ENCODE measurements at places on chromosomes 13 and 19.

- no peak for DNase-seq
These were observed 2689.2 kb downstream of the PCDH9 start for GRCh38 chr13:64540976-64541375.

- no peak for DNase-seq
These were observed 19.7 kb upstream of the GTF3A start for GRCh38 chr13:27404680-27405079.

- no peak for DNase-seq
These were observed 178.0 kb downstream of the IER2 start for GRCh38 chr19:13328241-13328640.

- DNase-seq = peak; percentile 18
These were observed 18.8 kb upstream of the EDDM13 start for GRCh38 chr19:56253737-56254136.

- DNase-seq = no peak
These were observed 58.9 kb downstream of the ESD start for GRCh38 chr13:46738055-46738454.

DNA sequence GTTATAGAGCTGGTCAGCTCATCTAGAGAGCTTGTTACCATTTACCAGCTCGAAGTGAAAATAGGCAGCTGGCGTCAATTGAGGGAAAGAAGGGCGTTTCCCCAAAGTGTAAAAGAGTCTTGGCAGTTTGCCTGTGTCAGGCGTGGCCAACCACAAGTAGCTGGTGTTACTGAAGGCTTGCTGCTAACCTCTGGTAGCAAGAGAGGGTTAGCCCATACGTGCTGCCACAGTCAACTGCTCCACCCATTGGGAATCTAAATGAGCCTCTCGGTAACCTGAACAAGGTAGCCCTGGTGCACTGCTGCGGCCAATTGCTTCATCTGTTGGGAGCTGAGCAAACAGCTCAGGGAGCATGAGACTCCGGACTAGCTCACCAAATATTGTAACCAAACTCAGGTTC is 314.9 kb upstream of the SLITRK5 start:
- no peak for DNase-seq

DNA sequence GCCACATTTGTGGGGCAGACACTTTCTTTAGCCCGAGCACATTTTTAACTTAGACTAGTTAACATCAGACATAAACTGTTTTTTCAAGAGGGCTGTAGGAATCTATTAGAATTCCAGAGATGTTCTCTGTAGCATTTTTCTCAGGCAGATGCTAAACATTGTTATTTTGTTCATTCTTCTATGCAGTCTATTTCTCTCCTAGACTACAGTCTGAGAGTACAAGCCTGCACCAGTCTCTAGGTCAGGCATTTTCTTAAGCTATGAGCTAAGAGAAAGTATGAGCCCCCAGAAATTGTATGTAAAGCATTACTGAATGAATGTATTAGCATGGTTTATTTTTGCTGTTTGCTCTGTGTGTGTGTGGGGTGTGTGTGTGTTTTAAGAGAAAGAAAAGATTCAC is 923 bp upstream of the C13orf42 start:
- DNase-seq = no peak

GRCh38 chr13:102275969-102276368 is 125.9 kb downstream of the FGF14 start:
- DNase-seq = no peak

DNA sequence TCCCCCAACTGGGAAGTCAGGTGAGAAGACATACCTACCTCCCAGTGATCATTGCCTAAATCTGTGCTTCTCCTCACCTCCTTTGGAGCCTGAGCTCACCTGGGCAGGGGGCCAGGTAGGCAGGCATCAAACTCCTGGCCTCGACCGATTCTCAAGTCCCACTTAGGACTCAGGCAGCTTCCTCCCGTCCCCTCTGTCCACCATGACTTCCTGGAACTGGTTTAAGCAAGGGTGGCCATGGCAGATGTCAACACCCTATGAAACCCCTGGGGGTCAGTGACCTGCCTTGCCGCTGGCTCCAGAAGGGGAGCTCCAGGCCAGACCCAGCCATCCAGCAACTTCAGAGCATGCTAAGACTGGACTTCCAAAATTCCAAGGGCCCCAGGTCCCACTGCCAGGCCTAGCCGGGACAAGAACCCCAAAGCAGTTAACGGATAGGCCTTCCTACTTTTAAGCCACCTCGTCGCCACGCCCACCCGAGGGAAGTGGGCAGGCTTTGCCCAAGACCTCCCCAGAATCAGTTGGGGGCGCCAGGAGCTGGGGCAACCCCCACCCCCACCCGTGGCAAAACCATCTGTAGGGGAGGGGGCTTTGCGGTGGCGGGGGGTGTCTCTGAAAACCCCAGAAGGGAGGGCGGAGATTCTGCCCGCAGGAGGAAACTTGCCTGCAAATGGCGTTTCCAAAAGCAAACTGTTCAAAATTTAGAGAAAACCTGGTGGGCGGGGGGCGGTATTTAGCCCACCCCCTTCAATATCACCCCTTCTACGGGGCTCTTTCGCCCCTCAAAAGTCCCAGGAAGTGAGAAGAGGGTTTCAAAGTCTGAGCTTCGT is 657 bp downstream of the PLIN3 start:
- no peak for DNase-seq

GRCh38 chr19:1237754-1238368 is at the start of gene CBARP:
CBARP (minus strand) TSS chr19:1238005; CDS start chr19:1236100, 1,905 bp downstream.
- DNase-seq = no peak

Measured in epithelial cell of proximal tubule (primary cell).